ENCODE measurements at places on chromosomes 1 and 21.

DNA sequence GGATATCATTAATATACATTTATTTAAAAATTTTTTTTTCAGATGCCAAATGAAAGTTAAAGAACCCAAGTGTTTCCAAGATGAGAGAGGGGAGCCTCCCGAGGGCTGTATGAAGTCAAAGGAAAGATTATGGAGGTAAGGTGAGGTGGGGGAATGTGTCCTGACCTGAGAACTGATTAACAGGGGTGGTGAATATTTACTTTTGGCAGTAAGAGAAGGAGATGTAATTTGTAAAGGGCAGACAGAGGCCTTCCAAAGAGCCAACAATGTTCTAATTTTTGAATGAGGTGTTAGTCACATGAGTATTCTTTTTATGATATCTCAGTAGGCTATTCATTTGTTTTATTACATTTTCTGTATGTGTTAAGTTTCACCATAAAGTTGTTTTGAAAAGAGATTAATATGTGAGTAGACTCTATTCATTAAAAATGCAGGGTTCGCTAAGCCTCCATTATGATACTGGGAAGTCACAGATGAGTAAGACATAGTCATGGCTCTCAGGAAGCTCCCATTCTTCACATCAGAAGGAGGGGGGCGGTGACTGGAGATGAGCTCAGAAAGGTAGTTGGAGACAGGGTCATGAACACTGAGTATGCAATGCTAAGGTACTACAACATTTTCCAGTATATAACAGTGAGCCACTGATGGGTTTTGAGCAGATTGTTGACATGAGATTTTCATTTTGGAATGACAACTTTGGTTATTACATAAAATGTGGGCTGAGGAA is 62.4 kb upstream of the TNFSF18 start:
- no peak for DNase-seq

- DNase-seq = no peak
Observed at GRCh38 chr1:176733661-176734060, 270.7 kb downstream of the PAPPA2 start.

DNA sequence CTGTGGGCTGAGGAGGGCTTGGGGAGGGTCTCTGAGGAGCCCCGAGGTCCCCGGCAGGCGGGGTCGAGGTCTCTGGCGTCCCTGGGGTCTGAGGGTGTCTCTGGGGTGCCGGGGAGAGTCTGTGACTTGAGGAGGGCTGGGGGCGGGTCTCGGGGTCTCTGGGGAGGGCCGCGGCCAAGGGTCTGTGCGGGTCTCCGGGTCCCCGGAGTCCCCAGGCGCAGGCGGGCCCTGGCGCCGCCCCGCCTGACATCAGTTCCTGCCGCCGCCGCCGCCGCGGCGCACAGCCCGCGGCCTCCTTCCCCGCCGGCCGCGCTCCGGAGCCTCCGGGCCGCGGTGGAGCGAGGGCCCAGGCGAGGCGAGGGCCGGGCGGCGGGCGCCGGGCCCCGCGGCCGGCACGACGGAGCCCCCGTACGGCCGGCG is at the start of gene PLEKHM2:
Gene PLEKHM2, plus strand, starts transcription at position 279 of the 420 bp plus-strand sequence. CDS start 239 bp downstream, outside the sequence.
- peak; percentile 52 for DNase-seq

GRCh38 chr1:43206600-43207228 is 34.6 kb downstream of the CFAP57 start:
- DNase-seq = no peak

DNA sequence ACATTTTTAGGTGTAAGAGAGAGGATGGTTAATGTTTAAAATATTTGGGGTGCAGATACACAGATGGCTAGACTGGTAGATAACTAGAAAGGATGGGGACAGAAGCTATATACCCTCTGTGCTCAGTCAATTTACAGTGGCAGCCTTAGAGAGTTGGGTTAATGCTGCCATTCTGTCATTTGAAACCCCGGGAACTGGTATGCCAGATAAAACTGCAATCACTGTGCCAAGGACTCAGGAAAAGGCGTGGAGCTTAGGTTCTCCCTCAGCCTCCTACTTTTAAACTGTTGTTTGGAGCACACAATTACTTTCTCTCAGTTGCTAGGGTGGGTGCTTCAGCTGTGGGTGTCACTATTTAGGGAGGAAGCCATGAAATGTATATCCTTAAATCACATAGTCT is 90.0 kb upstream of the HNRNPU start:
- no peak for DNase-seq

GRCh38 chr1:46128344-46128743 is 4.1 kb downstream of the PIK3R3 start:
- no peak for DNase-seq

DNA sequence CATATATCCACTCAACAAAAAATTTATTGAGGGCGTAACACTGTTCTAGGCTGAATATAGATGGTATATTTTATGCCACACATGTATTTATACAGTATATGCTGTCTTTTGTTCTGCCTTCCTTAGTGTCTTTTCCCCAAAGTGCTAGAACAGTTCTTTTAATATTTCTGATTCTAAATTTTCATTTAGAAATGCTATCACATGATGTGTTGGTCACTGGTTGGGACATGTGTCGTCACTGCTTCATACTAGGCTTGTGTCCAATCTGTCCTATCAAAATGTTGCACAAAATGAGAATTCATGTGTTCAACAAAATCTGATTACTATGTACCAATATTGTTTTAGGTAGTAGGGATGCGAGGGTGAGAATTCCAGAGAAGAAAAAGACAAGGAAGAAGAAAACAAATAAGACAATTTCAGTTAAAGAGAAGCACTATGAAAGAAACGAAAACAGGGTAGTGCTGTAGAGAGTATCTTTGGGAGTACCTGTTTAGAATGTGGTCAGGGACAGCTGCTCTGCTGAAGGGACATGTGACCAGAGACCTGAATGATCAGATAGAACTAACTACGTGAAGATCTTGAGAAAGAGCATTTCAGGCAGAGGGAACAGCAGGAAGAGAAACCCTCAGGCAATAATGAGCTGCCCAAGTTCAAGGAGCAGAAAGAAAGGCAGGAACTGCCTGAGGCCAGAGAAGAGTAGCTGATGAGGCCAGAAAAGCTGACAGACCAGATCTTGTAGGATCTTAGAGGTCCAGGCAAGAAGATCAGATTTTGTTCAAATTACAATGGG is 1.3 kb downstream of the KMO start:
- peak; percentile 38 for DNase-seq

- DNase-seq = peak; percentile 23
Observed at GRCh38 chr1:228921481-228921880, 186.2 kb downstream of the RHOU start.

GRCh38 chr1:78318011-78318410 is 172.8 kb upstream of the PTGFR start:
- no peak for DNase-seq

DNA sequence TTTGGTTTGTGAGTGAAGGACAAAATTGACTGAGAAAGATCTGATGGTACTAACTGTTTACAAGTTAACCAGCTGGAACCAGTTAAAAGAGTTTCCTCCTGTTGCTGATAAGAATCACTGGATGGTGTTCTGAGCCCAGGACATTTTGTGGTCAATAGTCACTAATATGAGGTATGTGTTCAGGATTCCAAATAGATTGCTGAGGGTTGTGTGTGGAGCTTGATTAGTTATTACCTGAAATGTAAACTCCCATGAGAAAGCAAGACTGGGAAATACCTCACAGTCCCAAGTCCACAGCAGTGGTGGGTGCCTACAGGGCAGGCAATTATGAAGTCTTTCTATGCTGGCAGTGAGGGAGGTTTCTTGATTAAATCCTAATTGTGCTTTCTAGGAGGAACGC is 164.6 kb downstream of the DNM3 start:
- DNase-seq = no peak

GRCh38 chr1:111290630-111291029 is at the start of gene CHIA:
Gene CHIA, plus strand, starts transcription at chr1:111290851. Its CDS starts 19,617 bp downstream, at chr1:111310468.
- no peak for DNase-seq

- DNase-seq = no peak
Observed at GRCh38 chr1:183881387-183882131, 76.6 kb downstream of the RGL1 start.

- DNase-seq = no peak
Observed at GRCh38 chr1:21857840-21858670, 46.0 kb downstream of the LDLRAD2 start.

GRCh38 chr1:201590474-201590873 is 51.5 kb downstream of the NAV1 start:
- DNase-seq = no peak

DNA sequence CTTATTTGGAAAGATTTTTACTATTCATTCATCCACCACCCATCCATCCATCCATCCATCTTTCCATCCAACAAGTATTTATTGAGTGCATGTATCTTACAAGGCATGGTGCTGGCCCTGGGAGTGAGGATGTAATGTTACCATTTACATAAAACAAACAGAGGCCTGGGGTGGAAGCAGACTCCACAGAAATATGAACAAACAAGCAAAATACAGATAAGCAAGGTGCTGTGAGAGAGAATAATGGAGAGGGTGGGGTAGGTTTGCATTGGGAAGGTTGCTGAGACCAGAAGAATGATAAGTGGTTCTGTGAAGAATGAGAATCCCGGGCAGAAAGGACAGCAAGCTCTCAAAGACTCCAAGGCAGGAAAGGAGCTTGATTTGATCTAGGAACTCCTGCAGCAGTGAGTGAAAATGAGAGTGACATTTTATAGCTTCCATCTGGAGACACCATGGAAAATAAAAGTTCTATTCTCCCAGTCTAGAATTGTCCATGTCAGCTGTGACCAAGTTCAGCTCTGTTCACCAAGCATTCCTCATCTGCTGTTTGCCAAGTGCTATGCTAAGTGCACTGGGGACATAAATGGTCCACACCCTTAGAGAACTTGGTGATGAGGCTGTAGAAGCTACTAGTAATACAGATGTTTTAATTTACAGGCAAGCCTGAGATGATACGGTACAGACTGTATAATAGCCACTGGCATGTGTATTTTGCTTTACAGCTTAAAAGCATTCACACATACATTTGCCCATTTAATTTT is 75.3 kb downstream of the PEX14 start:
- DNase-seq = no peak

DNA sequence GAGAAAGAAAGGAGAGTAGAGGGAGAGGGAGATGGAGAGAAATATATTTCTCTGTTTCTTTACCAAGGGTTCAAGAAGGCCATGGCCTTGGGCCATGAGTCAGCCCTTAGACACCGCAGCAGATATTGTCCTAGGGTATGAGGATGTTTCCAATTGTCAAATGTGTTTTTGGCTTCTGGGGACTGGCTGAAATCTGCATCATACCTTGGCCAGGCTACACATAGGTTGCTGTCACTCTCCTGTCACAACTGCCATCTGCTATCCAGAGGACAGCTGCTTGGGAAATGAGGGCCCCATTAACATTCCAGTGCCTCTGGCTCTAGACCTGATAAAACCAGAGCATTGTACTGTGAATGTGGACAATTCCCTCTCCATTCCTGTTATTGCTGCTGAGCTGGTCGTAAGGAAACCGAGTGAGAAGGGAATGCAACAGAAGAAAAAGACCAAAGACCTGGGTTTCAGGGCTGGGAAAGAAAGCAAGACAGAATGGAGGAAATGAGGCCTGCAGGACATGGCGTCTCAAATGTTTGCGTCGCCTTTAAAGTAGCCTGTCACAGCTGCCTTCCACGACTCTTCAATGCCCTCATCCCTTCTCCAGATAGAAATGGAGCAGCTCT is 8.8 kb upstream of the PIGC start:
- no peak for DNase-seq

DNA sequence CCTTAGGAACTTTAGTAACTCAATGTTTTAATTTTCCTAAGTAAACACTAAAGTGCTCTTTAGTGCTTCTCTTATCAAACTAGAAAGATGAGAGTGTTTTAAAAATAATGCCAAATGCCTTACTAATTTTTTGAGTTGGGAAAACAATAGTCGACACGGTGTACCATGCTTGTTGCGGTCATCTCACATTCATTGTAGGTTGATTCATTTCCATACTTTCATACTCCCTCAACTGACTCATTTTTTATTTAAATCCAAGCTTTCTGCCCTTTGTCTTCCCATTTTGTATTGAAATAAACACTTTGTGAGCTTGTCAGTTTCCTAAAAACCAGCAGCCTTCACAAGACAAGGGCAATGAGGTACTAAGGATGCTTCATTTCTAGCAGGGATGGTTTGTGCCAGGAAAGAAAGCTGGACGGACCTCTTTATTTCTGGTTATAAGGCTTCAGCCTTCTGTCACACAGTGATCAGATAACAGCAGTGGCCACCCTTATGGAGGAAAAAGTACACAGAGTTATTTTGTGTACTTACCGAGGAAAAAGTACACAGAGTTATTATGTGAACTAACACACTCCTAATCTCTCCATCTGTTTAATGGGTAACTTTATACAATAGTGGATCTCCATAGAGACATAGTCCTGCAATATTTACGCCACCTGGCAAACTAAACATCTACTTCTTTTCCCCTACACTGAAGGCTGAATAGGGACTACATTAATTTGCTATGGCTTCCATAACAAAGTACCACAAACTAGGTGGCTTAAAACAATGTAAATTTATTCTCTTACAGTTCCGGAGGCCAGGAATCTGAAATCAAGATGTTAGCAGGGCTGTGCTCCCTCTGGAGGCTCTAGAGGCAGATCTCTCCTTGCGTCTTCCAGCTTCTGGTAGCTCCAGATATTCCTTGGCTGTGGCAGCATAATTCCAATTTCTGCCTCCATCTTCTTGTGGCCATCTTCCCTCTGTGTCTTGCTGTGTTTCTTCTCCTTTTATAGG is 13.0 kb upstream of the CCDC190 start:
- DNase-seq = no peak

DNA sequence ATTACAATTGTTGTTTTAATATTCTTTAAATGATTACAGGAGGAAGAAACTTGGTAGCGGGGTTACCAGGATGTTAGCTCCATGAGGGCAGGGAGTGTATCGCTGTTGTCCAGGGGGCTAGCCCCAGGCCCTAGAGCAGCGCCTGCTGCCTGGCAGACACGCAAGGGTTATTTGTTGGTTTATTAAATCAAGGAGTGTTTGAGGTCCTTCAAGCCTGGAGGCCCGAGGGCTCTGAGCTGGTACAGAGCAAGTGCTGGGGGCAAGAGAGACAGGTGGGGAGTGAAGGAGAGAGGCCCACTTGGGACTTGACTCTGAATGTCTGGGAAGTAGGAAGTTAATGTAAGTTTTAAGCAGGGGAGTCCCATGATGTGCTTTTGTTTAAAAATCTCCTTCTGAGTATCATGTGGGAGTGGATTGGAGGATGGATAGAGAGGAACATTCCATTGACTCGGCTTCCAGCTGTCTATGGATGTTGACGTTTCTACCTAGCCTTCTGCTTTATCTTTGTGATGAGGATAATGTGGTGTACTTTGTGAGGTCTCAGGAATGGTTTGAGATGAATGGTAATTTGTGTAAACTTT is 8.7 kb downstream of the ITSN1 start:
- DNase-seq = no peak

DNA sequence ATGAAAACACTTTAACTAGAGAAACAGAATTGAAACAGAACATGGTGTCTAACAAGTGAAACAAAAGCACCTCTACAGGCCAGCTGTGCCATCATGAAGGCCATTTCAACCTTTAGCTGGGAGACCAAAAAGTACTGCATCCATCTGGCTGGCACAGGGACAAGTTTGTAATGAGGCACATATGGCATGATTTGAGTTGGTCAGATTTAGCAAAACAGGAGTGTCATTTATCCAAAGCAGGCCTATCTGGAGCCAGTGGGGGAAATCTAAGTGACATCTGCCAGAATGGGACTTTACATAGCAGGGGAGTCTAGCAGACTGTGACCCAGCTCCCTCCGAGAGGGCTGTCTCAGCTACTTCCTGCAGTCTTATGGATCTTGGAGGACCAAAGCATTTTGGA is 51.9 kb downstream of the DNTTIP2 start:
- DNase-seq = no peak

- no peak for DNase-seq
Observed at GRCh38 chr1:98700228-98700627, 38.7 kb downstream of the SNX7 start.
